ENCODE measurements at places on chromosomes 1 and 21. TPM values are rescaled to one million over a fixed set of nuclear protein-coding genes. Genes with fewer than 3 reads are reported as not detected.

Gene MYOG
- total RNA-seq: not detected

Gene G0S2
- 0.36 TPM for total RNA-seq

Gene VWA5B1
- not detected for total RNA-seq

Gene MIA3
- 35.0 TPM for total RNA-seq

Gene FHAD1
- not detected for total RNA-seq

Gene SPRR1A
- total RNA-seq: not detected

Gene TGFB2
- total RNA-seq: 5.3 TPM
